ENCODE measurements at places on chromosomes 5 and 9.

- DNase-seq: no peak
These were observed 11.5 kb upstream of the SEPTIN8 start for GRCh38 chr5:132788508-132788907.

DNA sequence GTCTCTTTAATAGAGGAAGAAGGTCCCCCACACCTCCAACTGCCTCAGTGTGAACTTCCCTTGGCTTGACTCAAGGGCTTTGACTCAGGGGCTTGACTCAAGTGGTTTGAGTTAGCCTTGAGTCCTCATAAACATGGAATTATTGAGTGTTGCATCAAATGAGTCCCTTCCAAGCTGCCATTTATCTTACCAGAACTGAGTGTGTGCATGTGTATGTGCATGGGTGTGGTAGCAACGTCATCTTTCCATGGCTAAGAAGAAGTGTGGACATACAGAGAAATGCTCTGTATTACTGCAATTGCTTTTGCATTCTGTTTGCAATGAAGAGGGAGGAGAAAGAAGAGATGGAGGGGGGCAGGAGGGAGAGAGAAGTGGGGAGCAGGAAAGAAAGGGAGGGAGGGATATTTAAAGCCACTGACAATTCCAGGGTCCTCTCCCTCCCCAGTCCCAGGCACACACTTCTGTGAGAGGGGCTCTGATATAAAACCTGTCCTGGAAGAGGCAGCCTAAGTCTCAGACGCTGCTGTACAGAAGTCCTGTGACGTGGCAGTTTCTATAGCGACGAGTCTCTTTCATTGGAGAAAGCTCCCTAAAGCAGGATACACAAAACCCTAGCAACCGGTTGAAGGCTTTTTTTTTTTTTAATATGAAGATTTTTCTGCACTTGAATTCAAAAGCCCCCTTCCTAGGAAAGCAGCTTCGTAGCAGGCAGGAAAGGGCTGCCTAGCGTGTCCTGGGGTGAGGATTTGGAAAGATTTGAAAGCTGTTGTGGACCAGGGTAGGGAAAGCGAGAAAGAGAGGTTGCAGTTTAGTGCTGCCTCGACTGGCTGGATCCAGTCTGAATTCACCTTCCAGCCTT lies 93.3 kb upstream of the MAP1B start:
- DNase-seq: no peak

DNA sequence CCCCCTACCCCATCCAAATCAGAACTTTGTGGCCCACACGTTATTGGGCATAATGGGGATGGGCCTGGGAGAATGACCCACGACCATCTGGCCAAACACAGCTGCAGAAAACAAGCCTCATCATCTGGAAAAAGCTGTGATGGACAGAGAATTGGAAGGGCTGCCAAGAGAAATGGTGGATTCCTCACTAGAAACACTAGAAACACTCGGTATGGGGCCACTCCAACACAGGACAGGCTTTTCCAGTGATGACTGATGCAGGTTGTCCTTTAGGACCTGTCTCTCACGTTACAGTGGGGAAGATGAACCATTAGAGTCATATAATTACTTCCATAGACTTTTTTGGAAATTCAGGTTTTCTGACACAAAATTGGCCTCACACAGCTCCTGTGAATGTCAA lies 172.4 kb upstream of the TARS1 start:
- no peak for DNase-seq

GRCh38 chr9:86043999-86044398 lies 55.4 kb downstream of the GOLM1 start:
- no peak for DNase-seq

DNA sequence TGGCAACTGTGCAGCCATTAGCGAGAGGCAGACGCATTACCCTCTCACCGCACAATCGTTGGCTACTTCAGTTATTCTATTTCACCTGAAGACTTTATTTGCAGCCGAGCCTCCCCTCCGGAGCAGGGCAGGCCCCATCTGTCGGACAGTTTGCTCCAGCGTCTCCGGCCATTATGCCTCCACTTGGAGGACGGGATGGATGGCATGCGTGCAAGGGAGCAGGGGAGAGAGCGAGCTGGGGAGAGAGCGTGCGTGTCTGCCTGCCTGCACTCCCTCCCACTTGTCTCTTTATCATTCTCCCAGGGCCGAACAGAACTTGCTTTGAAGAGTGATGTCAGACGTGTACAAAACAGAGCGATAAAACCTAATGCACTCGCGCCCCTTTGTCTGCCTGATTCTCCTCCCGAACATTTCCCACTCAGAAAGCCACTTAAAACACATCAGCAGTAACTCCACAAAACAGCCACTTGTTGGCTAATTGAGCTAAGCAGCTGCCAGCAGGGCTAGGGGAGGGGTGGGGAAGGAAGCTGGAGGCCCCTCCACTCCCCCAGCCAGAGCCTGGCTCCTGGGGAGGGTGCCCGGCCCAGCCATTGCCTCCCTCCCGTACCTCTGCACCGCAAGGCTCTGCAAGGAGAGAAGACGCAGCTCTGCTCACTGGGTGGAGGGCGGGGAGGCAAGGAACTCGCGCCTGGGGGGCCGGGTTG lies 43.4 kb upstream of the FUBP3 start:
- DNase-seq: no peak

DNA sequence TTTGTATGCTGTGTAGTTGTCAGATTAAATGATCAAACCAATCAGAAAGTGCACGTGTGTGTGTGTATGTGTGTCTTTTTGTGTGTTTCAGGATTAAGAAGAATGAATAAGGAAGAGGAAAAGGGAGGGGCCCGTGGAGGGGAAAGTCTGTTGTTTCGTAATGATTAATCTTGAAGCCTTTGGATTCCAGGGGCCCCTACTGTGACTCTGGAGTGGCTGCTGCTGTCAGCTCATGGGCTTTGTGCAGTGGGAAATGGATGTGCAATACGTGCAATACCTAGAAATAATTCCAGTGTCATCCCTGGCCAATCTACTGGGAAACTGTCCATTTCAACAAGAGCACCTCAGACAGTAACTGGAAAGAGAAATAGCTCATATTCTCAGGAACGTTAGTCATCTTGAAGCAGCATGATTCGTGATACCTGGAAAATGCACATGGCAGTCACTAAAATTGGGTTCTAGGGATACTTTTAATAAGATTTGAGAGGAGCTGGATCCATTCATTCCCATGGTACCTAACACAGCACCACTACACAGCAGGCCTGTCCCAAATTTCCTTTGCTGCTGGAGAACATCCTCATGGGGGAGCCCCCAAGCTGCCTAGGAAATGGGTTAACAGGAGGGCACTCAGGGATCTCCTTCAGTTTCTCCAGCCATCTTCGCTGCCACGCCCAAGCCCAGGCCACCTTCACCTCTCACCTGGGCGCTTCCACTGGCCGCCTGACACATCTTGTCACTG lies 186.3 kb downstream of the NR3C1 start:
- no peak for DNase-seq

DNA sequence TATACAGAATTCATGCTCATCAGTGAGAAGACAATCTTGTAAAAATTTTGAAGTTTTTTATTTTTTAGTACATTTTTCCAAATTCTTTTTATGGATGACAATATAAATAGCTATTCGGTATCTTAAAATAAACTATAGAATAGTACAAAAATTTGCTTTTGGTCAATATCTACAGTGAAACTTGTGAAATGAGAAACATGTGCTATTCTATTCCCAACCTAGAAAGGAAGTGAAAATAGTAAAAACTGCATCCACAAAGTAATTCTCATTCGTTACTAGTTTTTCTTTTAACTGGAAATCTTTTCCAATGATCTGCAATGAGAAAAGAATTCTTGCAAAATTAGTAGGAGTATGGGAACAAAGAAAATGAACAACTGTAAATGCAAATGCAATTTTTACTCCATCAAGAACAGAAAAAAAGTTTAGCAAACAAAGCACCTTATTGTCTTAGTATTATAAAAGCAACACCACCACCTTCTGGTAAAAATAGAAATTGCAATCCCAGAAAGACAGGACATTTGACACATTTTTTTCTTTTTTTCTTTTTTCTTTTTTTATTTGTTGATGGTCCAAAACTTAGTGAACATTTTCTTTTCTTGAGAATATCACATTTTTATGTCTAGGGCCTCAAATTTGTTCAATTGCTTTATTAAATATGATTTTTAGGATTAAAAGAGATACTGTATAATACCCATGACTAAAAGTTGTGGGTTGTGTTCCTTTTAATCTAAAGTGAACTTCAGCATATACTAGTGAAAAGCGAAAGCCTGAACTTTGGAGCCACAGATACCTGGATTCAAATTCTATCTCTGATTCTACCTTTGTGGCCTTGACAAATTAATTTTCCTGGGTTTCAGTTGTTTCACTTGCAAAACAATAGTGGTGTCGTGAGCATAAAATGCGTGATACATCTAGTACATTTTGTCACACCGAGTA lies 72.3 kb downstream of the SLCO4C1 start:
- no peak for DNase-seq

DNA sequence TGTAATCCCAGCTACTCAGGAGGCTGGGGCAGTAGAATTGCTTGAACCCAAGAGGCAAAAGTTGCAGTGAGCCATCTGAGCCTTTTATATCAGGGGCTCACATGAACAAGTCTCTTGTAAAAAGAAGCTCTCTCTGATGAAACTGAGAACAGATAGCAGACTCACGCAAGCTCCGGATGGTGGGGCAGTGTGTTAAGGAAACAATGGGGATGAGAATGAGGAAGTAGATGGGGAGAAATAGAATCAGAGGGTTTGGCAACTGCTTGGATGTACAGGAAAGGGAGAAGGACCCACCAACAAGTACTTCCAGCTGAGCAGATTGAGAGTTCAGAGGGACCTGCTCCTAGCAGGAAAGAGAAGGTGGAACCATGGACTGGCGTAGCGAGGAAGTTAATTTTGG lies 18.6 kb downstream of the TMEM252 start:
- no peak for DNase-seq
